ENCODE measurements at places on chromosomes 2 and 18. TPM values are rescaled to one million over a fixed set of nuclear protein-coding genes. Genes with fewer than 3 reads are reported as not detected.
A peak's percentile ranks its signal among the peaks of the same experiment; 100 is the strongest.

The RAMP1 gene
- total RNA-seq = 87.4 TPM

The CSRNP3 gene
- total RNA-seq = 2.9 TPM

The CAPG gene
- 34.9 TPM for total RNA-seq

The ALPI gene
- total RNA-seq = 309 TPM

DNA sequence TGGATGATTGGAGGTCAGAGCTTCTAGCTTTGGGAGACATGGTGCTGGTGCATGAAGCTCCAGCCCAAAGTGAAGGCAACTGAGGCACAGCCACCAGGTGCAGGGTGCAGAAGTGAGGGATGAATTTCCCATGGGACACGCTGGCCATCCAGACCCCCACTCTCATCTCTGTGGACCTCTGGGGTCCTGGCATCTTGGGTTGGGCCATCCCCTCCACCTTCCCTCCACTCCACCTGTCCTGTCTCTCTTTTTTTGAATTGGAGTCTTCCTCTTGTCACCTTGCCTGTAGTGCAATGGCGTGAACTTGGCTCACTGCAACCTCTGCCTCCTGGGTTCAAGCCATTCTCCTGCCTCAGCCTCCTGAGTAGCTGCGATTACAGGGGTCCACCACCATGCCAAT is 3.4 kb downstream of the NGEF start:
- DNase-seq = no peak

DNA sequence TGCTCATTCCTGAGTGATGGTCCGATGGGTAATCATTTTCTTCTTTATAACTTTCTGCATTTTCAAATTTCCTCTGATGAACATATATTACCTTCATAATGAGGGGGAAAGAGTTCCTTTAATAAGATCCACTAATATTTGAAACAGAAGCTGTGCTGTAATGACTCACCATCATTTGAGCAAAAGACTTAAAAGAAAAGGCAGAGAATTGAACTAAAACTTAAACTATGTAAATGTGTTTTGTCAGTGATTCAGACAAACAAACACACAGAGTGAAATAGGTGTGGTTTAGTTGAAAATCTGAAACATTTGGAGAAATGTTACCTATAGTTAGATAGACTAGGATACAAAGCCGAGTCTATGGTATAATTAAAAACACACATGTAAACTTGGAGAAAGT is 209.6 kb downstream of the STK39 start:
- DNase-seq = no peak

DNA sequence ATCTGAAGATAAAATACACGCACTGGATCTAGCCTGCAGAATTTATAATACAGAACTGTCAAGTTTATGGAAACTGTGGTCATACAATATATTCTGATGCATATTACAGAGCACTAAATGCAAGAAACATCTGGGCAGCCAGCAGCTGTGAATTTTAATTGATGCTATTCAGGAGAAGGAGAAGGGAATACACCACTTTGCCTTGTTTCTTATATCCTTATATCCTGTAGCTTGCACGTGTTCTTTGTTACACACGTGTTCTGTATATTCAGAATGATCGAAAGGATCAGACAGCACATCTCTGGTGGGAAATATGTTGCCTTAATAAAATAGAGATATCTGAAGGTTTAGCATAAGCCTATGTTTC is 335.8 kb downstream of the AGPS start:
- no peak for DNase-seq

DNA sequence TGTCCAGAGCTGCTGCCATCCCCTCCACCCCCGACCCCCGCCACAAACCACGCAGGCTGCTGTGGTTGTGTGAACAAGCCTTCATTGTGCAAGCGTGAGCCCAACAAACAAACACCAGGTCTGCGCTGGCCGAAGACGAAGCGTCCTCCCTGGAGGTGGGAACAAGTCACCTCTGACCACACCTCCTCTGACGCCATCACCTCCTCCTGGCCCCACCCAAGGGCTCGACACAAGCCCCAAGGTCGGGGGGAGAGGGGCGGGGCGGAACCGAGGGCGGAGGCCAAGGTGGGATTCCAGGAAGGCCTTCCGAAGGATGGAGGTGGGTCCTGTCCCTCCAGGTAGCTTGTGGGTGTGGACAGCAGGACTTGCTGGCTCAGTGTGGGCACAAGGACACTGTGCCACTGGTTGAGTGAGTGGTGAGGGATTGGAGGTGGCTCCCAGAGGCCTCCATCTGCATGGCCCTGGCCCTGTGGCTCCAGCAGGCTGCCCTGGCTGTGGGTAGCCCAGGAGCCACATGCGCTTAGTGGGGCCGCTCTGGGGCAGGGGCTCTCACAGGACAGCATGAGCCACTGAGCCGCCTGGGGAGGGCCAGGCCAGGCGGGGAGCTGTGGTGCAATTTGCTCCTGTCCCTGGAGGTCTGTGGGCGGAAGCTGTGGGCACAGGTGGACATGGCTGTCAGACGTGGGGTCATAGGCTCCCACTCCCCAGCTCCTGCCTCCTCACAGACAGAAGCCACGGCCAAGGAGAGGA is 7.4 kb upstream of the GPR17 start:
- peak; percentile 54 for DNase-seq

- no peak for DNase-seq
Measured at GRCh38 chr2:44825702-44826101, 115.8 kb upstream of the SIX3 start.

DNA sequence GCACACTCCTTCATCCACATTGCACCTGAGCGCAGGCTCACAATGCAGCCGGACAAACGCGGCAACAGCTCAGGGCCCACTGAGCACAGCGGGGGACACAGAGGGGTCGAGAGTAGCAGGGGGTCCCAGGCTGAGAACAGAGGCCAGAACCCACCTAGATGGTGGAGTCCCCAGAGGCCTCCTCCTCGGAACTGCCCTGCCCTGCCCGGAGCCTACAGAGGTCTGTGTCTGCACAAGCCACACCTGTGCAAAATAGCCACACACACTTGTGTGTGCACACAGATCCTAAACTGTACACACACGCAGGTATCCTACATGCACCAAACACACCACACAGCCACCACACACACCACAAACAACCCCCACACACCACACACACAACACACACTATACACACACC is 72.8 kb downstream of the TMEM18 start:
- no peak for DNase-seq

DNA sequence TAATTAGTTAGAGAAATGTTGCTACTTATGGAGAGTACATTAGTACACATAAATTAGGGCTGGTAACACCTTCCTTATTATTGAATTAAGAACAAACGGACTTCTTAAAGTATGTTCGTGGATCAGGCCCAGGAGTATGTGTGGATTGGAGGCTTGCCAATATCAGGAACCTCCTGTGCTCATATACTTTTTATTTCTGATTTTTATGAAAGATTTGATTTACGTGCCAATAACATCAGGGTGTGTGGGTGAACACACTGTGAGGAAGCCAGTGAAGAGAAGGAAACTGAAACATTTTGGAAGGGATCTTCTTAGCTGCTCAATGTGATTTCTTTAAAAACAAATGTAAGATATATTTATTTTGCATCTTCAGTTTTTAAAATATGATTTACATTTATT is 113.0 kb downstream of the EFEMP1 start:
- DNase-seq = no peak

- DNase-seq = no peak
Measured at GRCh38 chr18:56468396-56468795, 170.0 kb downstream of the TXNL1 start.

DNA sequence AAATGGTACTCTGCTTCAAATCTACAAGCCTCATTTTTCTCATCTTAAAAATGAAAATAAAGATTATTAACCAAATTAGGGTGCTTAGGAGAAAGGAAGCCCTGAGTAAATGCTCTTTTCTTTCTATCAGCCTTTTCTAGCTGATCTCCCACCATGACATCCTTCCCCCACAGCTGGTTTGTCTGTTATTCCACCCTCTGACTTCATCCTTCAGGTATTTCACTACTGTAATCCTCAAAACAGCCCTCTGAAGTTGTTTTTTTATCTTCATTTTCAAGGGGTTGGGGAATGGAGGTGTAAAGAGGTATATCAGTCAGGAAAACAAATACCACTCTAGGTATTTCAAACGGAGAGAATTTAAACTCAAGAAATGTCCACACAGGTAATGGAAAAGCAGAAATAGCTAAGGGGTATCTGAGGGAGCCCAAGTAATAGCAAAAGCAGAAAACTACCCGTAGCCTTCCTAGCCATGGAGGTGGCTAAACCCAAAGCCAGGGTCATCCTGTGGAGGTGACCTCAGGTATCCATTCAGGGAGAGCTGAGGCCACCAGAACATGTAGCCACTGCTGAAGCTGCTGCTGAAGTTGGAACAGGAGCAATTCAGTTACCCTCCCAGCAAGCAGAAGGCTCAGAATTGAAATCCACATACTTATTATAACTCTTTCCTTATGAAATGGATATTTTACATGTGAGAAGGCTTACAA is 990.9 kb upstream of the ACVR2A start:
- DNase-seq = no peak

GRCh38 chr2:182133195-182133891 is 147.7 kb downstream of the PPP1R1C start:
- no peak for DNase-seq
